ENCODE measurements at places on chromosomes 1 and 21.
A peak's percentile ranks its signal among the peaks of the same experiment; 100 is the strongest.

DNA sequence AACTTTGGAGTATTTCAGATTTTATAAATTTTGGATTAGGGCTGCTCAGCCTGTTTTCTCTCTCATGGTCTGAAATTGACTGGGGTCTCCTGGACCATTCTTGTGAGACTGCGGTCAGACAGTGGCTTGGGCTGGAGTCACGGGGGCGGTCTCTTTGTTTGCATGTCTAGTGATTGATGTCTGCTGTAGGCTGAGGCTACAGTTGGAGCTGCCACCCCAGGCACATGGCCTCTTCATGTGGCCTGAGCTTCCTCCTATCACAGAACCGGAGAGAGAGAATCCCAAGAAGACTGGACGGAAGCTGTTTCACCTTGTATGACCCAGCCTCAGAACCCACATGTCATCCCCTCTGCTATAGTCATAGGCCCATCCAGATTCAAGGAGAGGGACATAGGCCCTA is 96.1 kb downstream of the NID1 start:
- no peak for DNase-seq

GRCh38 chr1:198540580-198540979 is at the start of gene ATP6V1G3:
Gene ATP6V1G3 (minus strand): TSS chr1:198540680. CDS start chr1:198540650, 30 bp downstream.
- DNase-seq = no peak

GRCh38 chr1:116737020-116737854 is 17.0 kb upstream of the CD2 start:
- DNase-seq = peak; percentile 39

DNA sequence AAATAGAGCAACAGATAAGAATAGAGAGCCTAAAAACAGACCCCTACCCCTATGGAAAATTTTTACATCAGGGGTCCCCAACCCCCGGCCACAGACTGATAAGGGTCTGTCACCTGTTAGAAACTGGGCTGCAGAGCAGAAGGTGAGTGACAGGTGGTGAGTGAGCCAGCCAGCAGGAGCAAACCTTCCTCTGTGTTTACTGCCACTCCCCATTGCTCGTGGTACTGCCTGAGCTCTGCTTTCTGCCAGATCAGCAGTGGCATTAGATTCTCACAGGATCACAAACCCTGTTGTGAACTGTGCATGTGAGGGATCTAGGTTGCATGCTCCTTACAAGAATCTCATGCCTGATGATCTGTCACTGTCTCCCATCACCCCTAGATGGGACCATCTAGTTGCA is 174.1 kb downstream of the FOXD2 start:
- no peak for DNase-seq

DNA sequence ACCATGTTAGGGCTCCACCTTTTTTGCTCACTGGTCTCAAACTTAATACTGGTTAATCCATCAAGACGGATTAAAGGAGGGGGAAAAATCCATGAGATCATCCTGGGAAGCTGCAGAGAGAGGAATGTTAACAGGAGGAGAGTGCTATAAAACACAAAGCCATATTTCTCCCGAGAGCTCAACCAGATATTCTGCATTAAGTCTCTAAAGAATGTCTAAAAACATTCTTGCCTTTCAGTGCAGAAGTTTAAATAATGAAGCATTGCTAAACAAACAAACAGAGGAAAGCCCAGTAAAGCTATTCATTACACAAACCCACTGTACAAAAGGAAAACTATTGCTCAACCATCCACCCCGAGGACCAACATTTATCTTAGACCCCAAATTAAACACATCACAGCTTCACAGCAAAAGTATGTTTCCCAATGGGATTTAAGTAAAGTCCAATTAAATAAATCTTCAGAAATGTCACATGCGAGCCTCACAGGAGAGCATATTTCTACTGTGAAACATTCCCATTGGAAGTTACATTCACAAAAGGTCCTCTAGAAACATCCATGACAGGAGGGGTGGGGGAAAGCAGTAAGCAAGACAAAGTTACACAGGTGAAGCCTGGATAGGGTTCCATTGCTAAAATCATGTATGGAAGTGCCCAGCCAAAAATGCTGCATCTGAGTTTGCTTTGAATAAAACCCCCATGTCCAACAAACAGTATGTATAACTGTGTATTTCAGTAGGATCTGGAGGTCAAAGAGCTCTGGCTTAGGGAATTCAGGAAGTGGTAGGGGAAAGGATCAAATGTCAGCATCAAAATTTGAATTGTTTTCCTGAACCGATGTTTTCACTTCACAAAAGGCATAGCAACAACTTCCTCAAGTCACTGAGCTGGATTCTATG is 23.3 kb downstream of the DUSP10 start:
- DNase-seq = no peak

DNA sequence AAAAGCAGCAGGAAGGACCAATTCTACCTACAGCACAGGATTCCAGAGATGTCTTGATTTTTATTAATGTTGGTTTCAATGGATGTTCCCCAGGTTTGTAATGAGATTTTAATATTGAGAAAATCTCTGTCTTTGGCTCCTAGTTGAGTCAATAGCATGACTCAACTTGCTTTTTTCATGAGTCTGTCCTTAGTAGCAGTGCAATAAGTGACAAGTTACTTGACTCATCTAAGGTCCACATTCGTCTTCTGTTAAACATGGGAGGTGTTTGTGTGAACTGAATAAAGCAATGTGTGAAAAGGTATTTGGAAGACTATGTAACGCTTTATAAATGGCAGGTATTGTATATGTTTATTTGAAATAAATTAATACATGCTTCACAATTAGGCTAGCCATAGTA is 645.0 kb upstream of the PTBP2 start:
- no peak for DNase-seq

GRCh38 chr1:192080684-192081083 is 77.6 kb upstream of the RGS18 start:
- peak; percentile 55 for DNase-seq

DNA sequence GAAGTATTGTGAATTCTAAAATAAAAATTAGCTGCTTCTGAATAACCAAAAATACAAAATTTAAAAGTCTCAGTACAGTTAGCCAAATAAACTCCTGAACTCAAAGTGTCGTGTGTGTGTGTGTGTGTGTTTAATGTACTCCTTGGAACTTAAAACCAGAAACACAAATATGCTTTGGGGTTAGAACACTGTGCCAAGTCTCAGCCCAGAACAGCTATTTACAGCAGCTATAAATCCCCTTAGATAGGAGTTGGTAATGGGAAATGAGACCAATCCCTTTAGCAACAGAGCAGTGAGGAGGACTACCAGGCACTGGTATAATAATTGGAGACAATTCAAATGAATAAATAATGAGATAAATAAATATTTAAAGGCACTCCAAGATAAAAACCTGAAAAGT is 83.1 kb downstream of the PATJ start:
- DNase-seq = no peak

GRCh38 chr1:70429219-70429618 is 18.2 kb downstream of the CTH start:
- no peak for DNase-seq

GRCh38 chr1:17561561-17561985 is 22.1 kb downstream of the ARHGEF10L start:
- DNase-seq = no peak

DNA sequence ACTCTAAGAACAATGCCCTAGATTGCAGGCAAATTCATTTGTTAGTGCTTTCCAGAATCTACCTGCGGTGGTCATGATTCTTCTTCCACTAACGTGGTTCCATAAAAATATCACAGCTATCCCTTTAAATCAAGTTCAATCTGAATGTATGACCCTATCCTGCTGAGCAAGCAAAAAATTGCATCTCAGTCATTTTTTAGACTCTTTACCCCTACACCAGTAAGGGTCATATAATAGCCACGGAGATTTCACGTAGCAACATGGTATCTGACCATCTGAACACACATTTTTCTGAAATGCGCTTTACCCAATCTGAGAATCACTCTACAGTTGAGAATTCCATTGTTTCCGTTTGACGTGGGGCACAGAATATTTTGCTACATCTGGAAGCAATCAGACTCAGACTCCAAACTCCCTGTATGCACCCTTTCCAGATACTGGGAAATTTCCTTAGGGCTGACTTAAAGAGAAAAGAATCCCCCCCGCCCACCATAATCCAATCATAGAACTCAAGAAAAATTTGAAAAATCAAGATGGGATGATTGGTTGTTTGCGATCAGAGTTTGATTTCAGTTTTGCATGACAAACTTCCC is 699.2 kb upstream of the ZP4 start:
- DNase-seq = no peak

- no peak for DNase-seq
Measured at GRCh38 chr1:223298701-223299100, 65.3 kb downstream of the SUSD4 start.

GRCh38 chr21:33403128-33403785 is at the start of gene IFNGR2:
Gene IFNGR2 (plus strand): TSS chr21:33403413. CDS start chr21:33403544, 131 bp downstream.
- peak; percentile 56 for DNase-seq

DNA sequence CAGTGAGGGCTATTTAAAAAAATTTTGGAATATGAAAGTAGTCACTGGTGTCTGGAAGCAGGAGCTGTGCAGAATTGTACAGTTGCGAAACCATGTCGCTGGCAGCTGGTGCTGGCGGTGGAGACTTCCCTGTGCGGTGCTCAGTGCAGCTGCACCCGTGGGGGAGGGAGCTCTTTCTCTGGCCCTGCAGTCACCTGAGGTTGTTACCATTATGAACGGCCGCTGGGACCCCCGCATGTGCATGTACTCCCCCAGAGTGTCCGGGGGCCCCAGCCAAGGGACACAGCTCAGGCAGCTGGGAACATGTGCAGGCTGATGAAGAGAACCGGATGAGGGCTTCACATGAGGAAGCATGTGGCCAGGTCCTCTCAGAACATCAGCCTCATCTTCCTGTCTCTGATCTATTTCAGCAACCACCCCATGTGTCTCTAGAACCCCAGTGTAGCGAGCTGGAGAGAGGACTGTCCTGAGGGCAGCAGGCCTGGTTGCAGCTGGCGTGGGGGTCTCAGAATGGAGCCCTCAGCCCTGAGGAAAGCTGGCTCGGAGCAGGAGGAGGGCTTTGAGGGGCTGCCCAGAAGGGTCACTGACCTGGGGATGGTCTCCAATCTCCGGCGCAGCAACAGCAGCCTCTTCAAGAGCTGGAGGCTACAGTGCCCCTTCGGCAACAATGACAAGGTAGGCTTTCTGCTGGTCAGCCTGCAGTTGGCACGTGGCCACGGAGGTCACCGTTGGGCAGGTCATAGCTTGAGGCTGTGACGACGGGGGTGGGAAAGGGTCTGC is at the start of gene TRPM2:
Gene TRPM2 (plus strand): TSS at position 431 of the 780 bp plus-strand sequence. CDS start 80 bp downstream, at position 511.
- no peak for DNase-seq

GRCh38 chr21:41361786-41362604 is at the start of gene MX2:
Gene MX2 (plus strand): TSS chr21:41362027. CDS start chr21:41376907, 14,880 bp downstream.
- DNase-seq = no peak

- DNase-seq = no peak
Measured at GRCh38 chr1:172589553-172589952, 56.6 kb downstream of the SUCO start.

DNA sequence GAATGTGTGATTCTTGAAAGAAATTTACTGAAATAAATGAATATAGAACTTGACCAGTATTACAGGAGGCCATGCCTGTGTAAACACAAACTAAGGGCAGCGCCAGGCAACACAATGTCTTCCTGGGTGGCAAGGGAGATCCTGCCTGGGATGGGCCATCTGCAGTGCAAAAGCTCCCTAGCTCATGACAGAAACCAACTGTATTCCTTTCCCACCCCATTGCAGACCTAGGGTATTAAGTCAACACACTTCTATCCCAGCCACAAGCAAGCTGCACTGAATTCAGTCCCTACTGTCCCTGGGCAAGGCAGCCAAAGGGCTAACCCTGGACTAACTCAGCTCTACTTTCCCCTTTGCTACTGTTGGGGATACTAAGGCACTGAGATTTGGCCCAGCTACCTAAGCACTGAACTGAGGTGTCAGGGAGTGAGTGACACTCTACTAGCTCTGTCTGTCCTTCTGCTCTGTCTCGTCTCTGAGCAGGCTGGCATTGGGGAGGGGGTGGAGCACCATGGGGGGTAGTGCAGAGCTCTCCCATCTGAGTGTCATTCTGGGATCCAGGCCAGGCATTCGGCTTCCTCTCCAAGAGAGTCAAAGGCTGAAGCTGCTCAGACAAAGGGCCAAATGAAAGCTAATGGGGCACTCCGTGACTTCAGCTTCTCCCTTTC is 2.5 kb downstream of the INKA2 start:
- DNase-seq = peak; percentile 94

DNA sequence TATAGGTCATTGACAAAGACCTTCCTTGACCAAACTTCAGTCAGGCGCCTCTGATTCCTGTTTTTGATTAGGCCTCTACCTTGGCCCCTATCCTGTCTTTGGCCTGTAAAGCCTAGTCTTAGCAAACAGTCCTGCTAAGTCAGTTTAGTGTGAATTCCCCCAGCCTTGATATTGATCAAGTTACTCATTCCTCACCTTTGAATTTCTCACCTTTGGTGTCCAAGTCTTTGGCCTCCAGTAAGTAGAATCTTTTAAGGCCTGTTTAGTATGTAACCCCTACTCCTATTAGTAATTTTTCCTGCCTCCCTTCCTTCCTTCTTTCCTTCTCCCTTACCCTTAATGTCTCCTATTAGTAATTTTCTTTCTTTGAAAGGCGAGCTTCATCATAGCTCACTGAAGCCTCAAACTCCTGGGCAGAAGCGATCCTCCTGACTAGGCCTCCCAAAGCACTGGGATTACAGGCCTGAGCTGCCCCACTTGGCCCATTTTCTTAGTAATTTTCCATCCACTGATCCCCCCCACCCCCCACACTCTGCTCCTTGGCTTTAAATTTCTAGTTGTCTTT is 13.0 kb upstream of the ZNF692 start:
- DNase-seq = no peak
